Activated naive CD4-positive, alpha-beta T cell treated with anti-CD3 and anti-CD28 coated beads, Interleukin-2, amount 50 U/mL, for 72 hours (primary cell): ENCODE measurements at places on chromosomes 7 and 10. TPM values are rescaled to one million over a fixed set of nuclear protein-coding genes. Genes with fewer than 3 reads are reported as not detected.

HOXA11 gene
- not detected for total RNA-seq

TSPAN13 gene
- total RNA-seq = 1.2 TPM

NPC1L1 gene
- 0.06 TPM for total RNA-seq

C7orf57 gene
- total RNA-seq = not detected

PPP1R17 gene
- total RNA-seq = not detected

DEPP1 gene
- 0.32 TPM for total RNA-seq

PLPP4 gene
- total RNA-seq = not detected

FOXP2 gene
- not detected for total RNA-seq

PPP1R3C gene
- total RNA-seq = 0.82 TPM

FFAR4 gene
- total RNA-seq = not detected

CTNNA3 gene
- 0.39 TPM for total RNA-seq

MBL2 gene
- total RNA-seq = not detected

HOXA7 gene
- total RNA-seq = not detected

CPA2 gene
- not detected for total RNA-seq

PKD2L1 gene
- total RNA-seq = not detected

TRIL gene
- not detected for total RNA-seq

FAM180A gene
- not detected for total RNA-seq

DLX5 gene
- total RNA-seq = not detected

MRLN gene
- total RNA-seq = not detected

ADCY1 gene
- total RNA-seq = not detected

CYP3A5 gene
- 0.41 TPM for total RNA-seq

OR9A2 gene
- 0.66 TPM for total RNA-seq

HABP2 gene
- not detected for total RNA-seq

RAB11FIP2 gene
- 11.8 TPM for total RNA-seq

ZNF775 gene
- total RNA-seq = 4.4 TPM

EPDR1 gene
- 0.82 TPM for total RNA-seq

TUBAL3 gene
- not detected for total RNA-seq

SH2D4B gene
- total RNA-seq = not detected

ZNF735 gene
- total RNA-seq = not detected

MMRN2 gene
- total RNA-seq = not detected

CNNM1 gene
- total RNA-seq = 0.23 TPM

KCNIP2 gene
- total RNA-seq = 6.3 TPM

SPDYE2 gene
- total RNA-seq = not detected

GNAT3 gene
- total RNA-seq = not detected

SRGN gene
- 490 TPM for total RNA-seq

ASB10 gene
- not detected for total RNA-seq

SLC16A12 gene
- total RNA-seq = not detected

CUZD1 gene
- 2.1 TPM for total RNA-seq
